ENCODE measurements at places on chromosomes 6 and 20. TPM values are rescaled to one million over a fixed set of nuclear protein-coding genes. Genes with fewer than 3 reads are reported as not detected.

SERINC3 gene
- total RNA-seq = 69.0 TPM

GRIK2 gene
- total RNA-seq = 0.36 TPM

C20orf144 gene
- total RNA-seq = 0.08 TPM

TRIM15 gene
- total RNA-seq = not detected

SLC22A2 gene
- total RNA-seq = 0.05 TPM

IYD gene
- not detected for total RNA-seq

SGK2 gene
- total RNA-seq = 7.2 TPM

BMP7 gene
- 1.1 TPM for total RNA-seq

FAM120B gene
- total RNA-seq = 8.9 TPM

COL11A2 gene
- total RNA-seq = 0.93 TPM

TREML2 gene
- total RNA-seq = not detected

CAPN11 gene
- 0.06 TPM for total RNA-seq

SNX5 gene
- 239 TPM for total RNA-seq

CST2 gene
- total RNA-seq = 0.62 TPM

NKAPL gene
- not detected for total RNA-seq

OR12D2 gene
- not detected for total RNA-seq

Measured in A549 treated with Hydrocortisone at 1 μM for 4 hours (cell line).